ENCODE measurements at places on chromosomes 3 and 15.
A peak's percentile ranks its signal among the peaks of the same experiment; 100 is the strongest.

DNA sequence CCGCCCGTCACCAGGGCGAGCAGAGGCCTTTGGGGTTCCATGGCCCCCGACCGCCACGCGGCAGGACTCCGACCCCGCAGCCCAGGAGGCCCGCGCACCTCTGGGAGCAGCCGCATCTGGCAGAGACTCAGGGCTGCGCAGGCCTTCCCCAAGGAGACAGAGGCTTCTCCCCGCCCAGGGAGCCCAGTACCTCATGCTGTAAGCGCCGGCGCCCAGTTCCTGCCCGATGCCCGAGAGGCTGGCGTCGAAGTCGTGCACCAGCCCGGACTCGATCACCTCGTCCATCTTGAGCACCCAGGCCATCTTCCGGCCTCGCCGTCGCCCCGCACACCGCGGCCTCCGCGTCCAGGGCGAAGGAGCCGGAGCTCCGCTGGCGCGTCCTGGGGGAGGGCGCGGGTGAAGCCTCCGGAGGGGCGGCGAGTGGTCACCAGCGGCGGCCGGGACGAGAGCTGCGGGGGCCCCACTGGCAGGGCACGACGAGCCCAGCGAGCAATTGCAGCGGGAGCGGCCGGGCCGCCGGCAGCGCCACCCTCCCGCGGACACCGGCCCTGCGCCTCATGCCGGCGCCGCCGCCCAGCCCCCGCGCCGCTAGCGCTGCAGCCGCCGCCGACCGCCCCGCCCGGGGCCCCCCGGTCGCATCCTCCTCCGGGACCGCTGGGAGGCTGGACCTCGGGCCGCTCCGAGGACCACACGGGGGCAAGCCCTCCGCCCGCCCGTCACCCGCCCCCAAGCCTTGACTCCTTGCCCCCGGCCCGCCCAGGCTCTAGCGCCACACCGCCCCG, 468 bp downstream of the UBP1 start:
- DNase-seq, result peak; percentile 48

GRCh38 chr3:141830508-141830907, 45.9 kb upstream of the ATP1B3 start:
- DNase-seq, result no peak

DNA sequence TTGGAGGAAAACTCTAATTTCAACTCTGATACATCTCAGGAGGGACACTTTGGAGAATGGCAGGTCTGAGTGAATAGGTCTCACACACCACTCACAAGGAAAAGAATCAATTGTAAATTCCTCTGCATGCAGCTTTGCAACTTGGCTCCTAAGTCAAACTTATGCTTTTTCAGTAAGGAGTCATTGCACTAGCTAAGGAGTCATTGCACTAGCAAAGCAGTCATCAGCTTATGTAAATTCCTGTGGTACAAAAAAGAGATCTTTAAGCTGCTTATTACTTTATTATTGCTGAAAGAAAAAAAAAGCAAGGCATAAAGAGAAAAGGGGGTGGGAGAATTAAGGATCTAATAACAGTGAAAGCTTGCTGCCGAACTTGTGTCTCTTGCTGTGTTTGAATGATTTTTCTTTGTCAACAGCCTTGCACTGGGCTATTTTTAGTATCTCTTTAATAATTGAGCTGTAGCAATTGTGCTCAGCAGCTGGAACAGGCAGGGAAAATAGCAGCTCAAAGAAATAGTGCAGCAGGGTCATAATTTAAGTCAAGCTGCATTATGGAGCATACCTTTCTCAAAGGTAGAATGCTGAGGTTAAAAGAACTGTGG, 154.3 kb upstream of the ARPP21 start:
- no peak for DNase-seq

GRCh38 chr3:133883641-133884040, 12.0 kb downstream of the RAB6B start:
- DNase-seq, result no peak

DNA sequence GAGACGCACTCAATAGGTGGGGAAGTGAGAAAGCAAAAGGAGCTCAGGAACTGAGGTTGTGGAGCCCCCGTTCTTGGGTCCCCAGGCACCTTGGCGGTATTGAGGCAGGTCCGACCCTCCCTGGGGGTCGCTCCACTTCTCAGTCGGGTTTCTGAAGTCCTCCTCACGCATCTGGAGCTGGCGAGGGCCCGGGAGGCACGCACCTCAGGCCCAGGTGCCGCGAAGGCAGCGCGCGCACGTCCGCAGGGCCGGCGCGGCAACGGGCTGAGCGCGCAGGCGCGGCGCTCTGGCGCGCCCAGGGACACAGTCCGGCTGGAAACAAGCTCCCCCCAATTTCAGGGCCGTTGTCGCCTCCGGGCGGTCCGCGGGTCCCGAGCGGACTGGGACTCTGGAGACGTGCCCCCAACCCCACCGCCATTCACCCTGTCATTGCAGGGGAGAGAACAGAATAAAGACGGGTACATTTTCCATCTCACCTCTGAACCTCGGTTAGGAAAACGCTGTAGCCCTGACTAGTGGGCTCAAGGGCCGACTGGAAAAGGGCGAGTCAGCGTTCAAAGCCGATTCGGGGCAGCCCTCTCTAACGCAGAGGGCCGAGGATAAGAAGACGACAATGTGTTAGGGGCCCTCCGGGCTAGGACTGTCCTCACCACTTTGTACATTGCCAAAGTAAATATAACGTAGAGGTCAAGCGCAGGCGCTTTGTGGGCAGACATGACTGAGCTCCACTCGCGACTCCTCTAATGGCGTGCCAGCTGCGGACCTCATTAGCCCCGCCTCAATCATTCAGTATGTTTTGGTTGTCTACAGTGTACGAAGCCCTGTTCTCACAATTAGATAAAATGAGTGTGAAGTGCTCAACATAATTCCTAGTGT, at the start of gene ZNF770:
Gene ZNF770 (minus strand): TSS at position 261 of the 876 bp plus-strand sequence. CDS start 4,853 bp downstream, outside the sequence.
- peak; percentile 81 for DNase-seq

All from CD4-positive, alpha-beta T cell treated with Interleukin-6 for 4 hours (primary cell).